ENCODE measurements at places on chromosomes 12 and 14.

- no peak for DNase-seq
Observed at GRCh38 chr12:64730588-64730969, 28.6 kb downstream of the GNS start.

- no peak for DNase-seq
Observed at GRCh38 chr12:130559806-130560205, 156.3 kb downstream of the RIMBP2 start.

GRCh38 chr14:62185078-62185477 is 422.9 kb downstream of the SNAPC1 start:
- no peak for DNase-seq

DNA sequence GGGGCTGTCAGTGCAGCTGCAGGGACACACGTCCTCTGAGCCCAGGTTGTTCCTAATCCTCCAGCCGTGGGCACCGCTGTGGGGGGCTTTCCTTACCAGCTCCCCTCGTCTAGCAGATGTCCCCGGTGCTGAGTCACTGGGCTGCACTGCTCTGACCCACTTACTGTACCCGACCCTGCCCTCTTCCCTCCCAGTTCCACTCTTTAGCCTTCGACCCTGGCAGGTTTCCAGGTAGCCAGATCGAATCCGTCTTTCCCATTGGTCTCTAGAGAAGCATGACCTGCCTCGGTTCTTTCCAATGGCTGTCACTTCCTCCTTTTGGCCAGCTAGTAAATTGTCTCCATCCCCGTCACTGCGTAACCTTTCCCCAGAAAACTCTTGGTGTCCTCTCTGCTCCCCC is 48.4 kb downstream of the ELK3 start:
- DNase-seq, result no peak

DNA sequence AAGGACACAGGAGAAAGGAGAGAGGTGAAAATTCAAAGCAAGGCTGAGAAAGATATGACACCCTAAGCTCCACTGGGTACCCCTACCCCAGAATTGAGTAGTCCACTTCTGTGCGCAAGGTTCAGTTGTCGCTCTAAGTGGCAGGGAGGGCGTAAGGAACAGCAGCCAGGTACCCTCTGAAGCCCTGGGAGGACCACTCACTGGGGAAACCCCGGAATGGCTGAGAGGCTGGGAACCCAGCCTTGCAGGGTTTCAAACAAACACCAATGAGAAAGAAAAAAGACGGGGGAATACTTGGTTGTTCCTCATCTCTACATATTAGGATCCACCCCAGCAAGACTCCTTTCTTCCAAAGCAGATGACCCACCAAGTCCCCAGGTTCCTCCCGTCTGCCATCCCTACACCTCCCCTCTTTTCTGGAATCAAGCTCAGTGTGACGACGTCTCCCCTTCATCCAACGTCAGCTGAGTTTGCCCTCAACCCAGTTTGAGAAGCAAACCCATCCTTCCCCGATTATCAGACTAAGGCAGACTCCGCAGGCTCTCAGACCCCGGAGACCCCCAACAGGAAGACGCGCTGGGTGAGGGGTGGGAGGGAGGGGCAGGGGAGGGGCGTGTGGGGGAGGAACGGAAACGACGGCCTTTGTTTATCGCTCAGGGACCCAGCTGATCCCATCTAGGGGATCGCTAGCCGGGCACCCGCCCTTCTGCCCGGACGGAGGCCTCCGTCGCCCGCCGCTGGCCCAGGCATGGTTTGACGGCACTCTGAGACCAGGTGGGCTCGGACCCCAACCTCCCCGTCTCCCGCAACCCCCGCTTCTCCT is 795 bp downstream of the LMBR1L start:
- no peak for DNase-seq
